H7 (cell line): ENCODE measurements at places on chromosomes 7 and 10. TPM values are rescaled to one million over a fixed set of nuclear protein-coding genes. Genes with fewer than 3 reads are reported as not detected.

The CAMK1D gene
- total RNA-seq = 2.9 and 3.4 TPM in 2 replicates

The FAM171A1 gene
- 25.7 and 30.7 TPM in 2 replicates for total RNA-seq

The GNGT1 gene
- not detected in 2 replicates for total RNA-seq

The PON3 gene
- not detected in 2 replicates for total RNA-seq

The AKR1C4 gene
- total RNA-seq = not detected in 2 replicates

The CUZD1 gene
- 0.11 and 1.1 TPM in 2 replicates for total RNA-seq

The OR2A7 gene
- 2.0 TPM in 2 replicates for total RNA-seq

The UCMA gene
- not detected in 2 replicates for total RNA-seq

The CHN2 gene
- 3.1 and 4.2 TPM in 2 replicates for total RNA-seq

The CCL24 gene
- total RNA-seq = not detected in 2 replicates

The ICA1 gene
- total RNA-seq = 5.4 and 11.8 TPM in 2 replicates

The CLRN3 gene
- total RNA-seq = not detected in 2 replicates

The RPP38 gene
- 17.5 and 18.5 TPM in 2 replicates for total RNA-seq

The GIMAP6 gene
- total RNA-seq = not detected in 2 replicates

The ZPBP gene
- total RNA-seq = not detected in 2 replicates

The TEX47 gene
- total RNA-seq = not detected in 2 replicates

The KEL gene
- 1.7 and 7.7 TPM in 2 replicates for total RNA-seq
